ENCODE measurements at places on chromosomes 11 and 22. TPM values are rescaled to one million over a fixed set of nuclear protein-coding genes. Genes with fewer than 3 reads are reported as not detected.

GRCh38 chr22:39429186-39429585 is 27.6 kb upstream of the MGAT3 start:
- DNase-seq = no peak

CCDC82 gene
- 73.7 TPM for total RNA-seq

OR4D5 gene
- total RNA-seq = 7.2 TPM

PRR5L gene
- total RNA-seq = 46.9 TPM

DNA sequence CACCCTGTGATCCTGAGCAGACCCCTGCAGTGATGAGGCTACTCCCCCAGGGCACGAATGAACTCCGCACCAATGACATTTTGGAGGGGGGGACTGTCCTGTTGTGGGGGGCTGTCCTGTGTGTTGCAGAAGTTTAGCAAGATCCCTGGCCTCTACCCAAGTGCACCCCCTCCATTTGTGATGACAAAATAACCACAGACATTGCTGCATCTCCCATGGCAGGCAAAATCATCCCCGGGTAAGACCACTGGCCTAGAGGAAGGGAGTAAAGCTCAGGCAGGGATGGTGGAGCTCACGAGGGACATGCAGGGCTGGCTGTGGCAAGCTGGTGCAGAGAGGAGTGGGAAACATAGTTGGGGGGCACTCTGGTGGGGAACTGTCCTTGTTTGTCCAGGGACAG is 40.6 kb downstream of the NECTIN1 start:
- DNase-seq = no peak

GRCh38 chr11:116707161-116707629 is 65.6 kb downstream of the BUD13 start:
- DNase-seq = no peak

- DNase-seq = peak; percentile 19
These were observed 2.6 kb upstream of the CARD18 start for GRCh38 chr11:105142167-105142566.

- DNase-seq = no peak
These were observed 91.7 kb downstream of the TP53I11 start for GRCh38 chr11:44858796-44859527.
